ENCODE measurements at places on chromosomes 1 and 21.
A peak's percentile ranks its signal among the peaks of the same experiment; 100 is the strongest.

GRCh38 chr1:152481869-152482664, 28.5 kb upstream of the LCE5A start:
- no peak for ATAC-seq

- ATAC-seq, result no peak
Observed at GRCh38 chr1:33177996-33178540, 3.8 kb downstream of the TRIM62 start.

- ATAC-seq, result peak; percentile 76
Observed at GRCh38 chr1:27940297-27940696, 5.5 kb downstream of the SMPDL3B start.

GRCh38 chr1:78676347-78676982, 26.8 kb downstream of the IFI44 start:
- no peak for ATAC-seq

DNA sequence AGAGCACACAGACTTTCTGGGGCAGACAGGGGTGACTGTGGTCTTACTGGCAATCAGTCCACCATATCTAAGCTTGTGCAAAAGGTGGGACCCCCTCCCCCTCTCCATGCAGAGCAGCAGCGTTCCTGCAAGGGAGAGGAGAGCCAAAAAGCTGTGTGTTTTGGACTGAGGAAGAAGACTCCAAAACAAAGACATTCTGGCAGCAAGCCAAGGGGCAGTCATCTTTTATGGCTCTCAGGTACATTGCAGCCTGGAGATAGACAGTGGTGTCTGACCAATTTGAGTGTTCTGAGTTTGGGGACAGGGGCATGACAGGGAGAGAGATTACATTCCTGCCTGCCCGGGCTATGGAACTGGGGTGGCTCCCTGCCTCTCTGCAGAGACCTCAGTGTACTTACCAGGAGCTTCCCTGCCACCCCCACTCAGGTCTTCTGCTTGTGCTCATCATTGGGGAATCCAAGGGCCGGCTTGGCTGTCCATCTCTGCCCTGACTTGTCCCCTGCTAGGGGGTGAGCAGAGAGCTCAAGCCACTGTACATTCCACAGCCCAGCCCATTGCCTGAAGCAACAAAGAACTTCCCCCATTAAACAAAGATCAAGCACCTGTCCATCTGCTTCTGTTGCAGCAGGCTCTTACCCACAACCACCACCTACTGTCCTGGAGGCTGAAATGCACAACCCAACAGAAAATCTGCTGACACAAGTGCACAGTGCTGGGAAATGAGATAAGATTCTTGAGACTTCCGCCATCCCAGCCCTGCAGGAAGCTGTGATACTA, 131.1 kb downstream of the EVI5 start:
- no peak for ATAC-seq

GRCh38 chr1:46757247-46757955, 38.5 kb upstream of the EFCAB14 start:
- ATAC-seq, result no peak

DNA sequence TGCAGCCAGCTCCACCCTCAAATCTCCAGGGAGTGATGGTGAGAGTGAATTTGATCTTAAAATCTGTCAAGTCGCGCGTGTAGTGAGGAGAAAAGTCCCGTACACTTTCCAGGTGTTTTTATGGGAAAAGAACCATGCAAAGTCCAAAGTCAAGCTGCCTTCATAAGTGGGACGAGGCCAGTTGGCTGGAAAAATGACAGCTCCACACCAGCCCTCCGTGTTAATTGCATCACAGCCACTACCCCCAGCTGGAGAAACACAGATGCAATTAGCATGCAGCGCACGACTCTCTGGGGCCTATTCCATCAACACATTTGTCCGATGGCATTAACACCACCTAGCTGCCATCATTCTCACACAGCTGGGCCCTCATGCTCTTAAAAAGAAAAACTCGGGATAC, 68.4 kb downstream of the KLHDC7A start:
- no peak for ATAC-seq

GRCh38 chr1:2563205-2563604, 7.0 kb downstream of the TNFRSF14 start:
- ATAC-seq, result no peak

GRCh38 chr1:228276174-228276831, 68.5 kb downstream of the OBSCN start:
- ATAC-seq, result peak; percentile 4

GRCh38 chr21:39111931-39112550, 71.2 kb downstream of the PSMG1 start:
- no peak for ATAC-seq

GRCh38 chr1:160416369-160416768, 16.0 kb downstream of the VANGL2 start:
- ATAC-seq, result no peak

- no peak for ATAC-seq
Observed at GRCh38 chr1:160413716-160414115, 13.4 kb downstream of the VANGL2 start.

- ATAC-seq, result no peak
Observed at GRCh38 chr1:43305926-43306687, 5.3 kb downstream of the TIE1 start.

DNA sequence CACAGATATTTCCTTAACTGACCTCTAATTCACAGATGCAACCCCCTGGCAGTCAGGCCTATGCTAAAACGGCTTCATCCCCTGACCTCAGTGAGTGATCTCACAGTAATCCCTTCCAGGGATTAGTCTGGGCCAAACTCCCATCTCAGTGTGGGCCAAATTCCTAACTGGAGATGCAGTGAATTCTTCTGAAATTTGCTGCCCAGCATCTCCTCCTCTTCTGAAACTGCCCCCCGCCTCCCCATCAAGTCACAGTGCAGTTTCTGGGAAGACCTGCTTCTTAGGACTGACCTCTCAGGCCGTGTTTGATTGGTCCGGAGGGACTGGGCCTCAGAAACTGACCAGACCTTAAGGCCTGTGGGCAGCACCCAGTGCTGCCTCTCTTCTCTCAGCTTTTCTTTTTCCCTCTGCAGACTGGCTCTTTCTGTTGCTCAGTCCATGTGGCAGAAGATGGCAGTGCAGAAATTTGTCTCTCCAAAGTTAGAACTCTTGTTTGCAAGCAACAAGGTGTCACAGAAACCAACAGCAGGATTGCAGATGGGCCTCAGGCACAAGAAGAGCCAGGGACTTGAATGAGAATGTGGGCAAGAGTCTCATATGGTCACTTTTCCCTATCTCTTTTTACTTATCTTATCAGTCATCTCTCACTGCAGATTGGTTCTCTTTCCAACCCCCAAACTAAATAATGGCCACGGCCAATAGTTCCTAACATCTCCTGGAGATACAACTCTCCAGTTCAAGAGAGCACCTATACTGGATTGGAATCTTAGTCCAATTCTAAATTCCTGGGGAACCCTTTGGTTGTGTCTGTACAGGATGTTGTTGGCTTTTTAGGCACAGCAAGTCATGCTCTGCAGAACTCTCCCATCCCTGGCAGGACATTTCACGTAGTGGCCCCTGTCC, 95.5 kb upstream of the RALGPS2 start:
- no peak for ATAC-seq

- ATAC-seq, result no peak
Observed at GRCh38 chr1:58592522-58593134, 15.6 kb upstream of the TACSTD2 start.

GRCh38 chr21:15443740-15444117, 286.1 kb upstream of the USP25 start:
- ATAC-seq, result no peak

GRCh38 chr1:6950001-6950765, 164.9 kb downstream of the CAMTA1 start:
- ATAC-seq, result no peak

- ATAC-seq, result no peak
Observed at GRCh38 chr1:32195972-32196823, 4.2 kb upstream of the CCDC28B start.

- no peak for ATAC-seq
Observed at GRCh38 chr1:7420470-7421100, 350.5 kb upstream of the VAMP3 start.

- ATAC-seq, result no peak
Observed at GRCh38 chr1:94908190-94908589, 18.7 kb downstream of the CNN3 start.

GRCh38 chr1:226306425-226306824, 2.5 kb downstream of the LIN9 start:
- no peak for ATAC-seq

GRCh38 chr1:87826681-87827251, 498.1 kb downstream of the LMO4 start:
- no peak for ATAC-seq

- no peak for ATAC-seq
Observed at GRCh38 chr1:35226546-35226945, 33.6 kb upstream of the SFPQ start.

- ATAC-seq, result no peak
Observed at GRCh38 chr1:228763561-228763960, 28.3 kb downstream of the RHOU start.

- ATAC-seq, result no peak
Observed at GRCh38 chr1:58497499-58497898, 49.0 kb downstream of the OMA1 start.

DNA sequence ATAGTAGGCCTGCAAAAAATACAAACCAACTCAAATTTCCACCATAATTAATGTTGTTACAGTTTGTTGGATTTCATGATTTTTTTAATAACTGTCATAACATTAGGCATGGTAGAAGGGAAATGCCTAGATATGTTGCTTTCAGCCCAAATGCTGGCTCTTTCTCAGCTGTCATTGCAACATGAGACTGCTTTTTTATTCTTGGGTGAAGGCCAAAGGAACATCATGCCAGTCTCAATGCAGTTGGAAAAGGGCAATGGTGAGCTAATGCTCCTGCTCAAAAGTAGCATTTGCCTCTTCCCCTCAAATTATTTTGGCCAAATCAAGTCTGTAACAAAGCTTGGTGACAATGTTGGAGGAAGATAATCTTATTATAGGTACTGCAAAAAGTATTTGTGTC, 877.7 kb upstream of the PRMT6 start:
- ATAC-seq, result no peak

DNA sequence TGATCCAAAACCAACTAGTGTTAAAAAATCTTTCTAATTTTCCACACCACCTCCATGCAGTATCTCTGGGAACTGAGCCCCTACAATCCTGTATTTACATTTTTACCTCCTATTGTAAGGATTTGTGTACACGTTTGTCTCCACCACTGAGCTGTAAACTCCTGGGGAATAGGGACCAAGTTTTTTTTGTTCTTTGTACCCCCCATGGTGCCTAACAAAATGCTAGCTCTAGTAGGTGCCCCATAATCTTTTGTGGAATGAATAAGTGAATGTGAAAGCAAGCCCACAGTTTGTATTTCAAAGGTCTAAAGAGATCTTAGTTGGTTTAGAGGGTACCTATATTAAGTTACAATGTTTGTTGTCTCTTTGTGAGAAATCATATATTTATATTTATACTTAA, 879 bp upstream of the WLS start:
- no peak for ATAC-seq

GRCh38 chr1:71228241-71228640, 147.4 kb upstream of the ZRANB2 start:
- no peak for ATAC-seq

DNA sequence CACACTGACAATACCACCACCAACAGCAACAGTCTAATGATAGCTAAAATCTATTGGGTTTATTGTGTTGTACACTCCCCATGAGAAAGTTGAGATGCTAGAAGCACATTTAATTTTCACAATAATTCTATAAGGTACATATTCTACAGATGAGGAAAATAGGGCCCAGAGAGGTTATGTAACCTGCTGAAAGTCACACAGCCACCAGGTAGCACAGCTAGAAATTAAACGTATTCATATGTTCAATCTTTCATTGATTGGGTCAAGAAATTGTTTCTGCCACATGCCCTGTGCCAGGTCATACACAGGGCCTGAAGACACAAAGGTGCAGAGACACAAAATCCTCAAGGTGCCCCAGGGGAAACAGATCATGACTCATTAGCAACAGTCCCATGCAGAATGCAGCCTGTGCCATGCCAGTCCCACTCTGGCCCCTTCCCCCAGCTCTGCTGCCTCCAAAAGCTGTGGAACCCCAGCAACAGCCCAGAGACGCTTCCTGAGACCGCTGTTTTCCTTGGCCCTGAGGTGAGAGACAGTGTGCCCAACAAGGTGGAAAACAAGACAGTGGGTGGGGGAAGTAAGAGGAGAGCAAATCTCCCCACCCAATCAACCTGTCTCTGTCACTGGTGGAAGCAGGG, 32.1 kb downstream of the GJA4 start:
- ATAC-seq, result no peak
